ENCODE measurements at places on chromosomes 13 and 19.

DNA sequence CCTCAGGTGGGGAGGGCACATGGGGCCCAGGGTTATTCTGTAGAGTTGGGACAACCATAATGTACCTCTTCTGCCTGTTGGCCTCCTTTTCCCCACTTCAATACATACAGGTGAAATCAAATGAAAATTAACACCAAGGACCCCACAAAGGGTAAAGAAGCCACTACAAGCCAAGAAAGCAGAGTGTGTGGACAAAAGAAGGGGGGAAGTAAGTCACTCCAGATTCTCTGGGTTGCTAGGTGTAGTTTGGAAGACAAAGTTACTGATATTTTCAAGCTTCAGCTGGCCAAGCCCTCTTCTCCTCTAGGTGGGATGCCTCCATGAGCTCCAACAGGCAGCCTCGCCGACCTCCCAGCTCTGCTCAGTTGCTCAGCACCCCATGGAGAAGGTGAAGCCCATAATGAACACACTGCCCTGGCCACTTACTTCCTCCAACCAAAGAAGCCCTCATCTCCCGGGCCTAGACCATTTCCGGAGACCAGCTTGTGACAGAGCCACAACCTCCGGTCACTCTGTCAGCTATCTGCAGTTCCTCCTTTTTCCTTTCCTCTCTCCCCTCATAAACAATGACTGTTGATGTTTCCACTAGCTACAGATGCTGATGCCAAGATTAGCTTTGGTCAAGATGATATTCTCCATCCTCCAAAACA, 66.8 kb upstream of the MED4 start:
- DNase-seq: no peak

- DNase-seq: no peak
These were observed 251.6 kb downstream of the KCTD12 start for GRCh38 chr13:76634431-76635191.

GRCh38 chr13:36163809-36164308, 32.7 kb upstream of the DCLK1 start:
- DNase-seq: no peak

DNA sequence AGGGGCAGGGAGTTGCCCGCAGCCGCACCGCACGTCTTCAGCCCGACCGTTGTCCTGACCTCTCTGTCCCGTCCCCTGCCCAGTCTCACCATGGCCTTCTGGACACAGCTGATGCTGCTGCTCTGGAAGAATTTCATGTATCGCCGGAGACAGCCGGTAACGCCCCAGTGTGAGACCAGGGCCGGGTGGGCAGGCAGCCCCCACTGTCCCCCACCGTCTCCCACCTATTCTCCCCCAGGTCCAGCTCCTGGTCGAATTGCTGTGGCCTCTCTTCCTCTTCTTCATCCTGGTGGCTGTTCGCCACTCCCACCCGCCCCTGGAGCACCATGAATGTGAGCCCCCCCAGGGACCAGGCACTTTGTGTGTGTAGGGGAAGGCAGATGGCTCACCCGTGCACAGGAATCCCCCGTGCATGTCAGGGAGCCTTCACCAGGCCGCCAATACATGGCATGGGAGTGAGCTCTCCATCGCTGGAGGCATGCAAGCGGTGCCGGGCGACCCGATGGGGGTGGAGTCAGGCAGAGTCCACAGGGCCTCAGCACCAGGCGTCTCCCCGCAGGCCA, 1.4 kb downstream of the ABCA7 start:
- no peak for DNase-seq

DNA sequence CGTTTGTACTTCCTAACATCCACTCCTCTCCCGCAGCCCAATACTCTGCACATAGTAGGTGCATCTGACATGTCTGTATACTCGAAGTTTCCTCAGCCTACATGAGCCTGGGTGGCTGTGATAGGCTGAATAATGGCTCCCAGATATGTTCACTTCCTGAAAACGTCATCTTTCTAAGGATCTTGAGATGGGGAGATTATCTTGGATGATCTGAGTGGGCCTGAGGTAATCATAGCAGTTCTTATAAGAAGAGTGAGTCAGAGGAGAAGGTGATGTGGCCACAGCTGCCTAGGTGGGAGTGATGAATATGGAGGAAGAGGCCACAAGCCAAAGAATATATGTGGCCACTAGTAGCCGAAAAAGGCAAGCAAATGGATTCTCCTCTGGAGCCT, 84.2 kb downstream of the AKAP11 start:
- DNase-seq: no peak

All from Karpas-422 (cell line).